ENCODE measurements at places on chromosomes 16 and 17.

DNA sequence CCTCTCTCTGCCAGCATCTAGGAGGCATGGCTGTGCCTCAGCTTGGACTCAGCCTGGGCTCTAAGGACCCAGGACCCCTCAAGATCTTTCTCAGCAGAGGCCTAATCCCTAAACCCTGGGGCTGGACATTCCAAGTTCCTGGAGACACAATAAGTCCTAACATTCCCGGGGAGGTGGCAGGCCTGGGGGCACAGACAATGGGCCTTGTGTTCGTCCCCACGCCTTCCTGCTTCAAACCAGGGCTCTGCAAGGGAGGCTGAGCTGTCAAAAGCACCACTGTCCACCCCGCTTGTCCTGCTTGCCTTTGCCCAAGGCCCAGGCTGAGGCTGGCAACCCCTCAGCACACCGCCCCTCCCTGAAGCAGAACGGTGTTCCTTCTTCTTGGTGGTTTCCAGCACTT, 13.7 kb downstream of the SDK2 start:
- DNase-seq: no peak

- peak; percentile 81 for DNase-seq
Measured at GRCh38 chr17:76014925-76015261, 12.2 kb downstream of the EVPL start.

GRCh38 chr17:47878203-47879027, 17.6 kb upstream of the SP2 start:
- DNase-seq: no peak

DNA sequence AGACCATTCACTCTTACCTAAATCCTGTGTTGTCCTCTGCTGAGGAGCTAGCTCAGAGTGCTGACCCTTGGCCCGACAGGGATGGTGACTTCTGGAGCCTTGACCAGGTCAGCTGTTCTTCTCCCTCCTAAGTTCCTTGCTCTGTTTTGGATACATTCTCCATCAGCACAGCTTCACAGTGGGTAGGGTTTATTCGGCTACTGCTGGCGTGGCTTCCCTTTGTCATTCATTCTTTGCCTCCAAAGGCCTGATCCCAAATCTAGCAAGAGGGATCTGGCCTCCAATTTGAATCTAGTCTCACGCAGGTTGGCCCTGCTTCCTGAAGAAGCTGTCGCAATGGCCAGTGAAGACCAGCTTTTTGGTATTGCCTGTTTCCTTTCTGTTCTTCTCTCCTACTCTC, 116.6 kb downstream of the SHISA9 start:
- no peak for DNase-seq

- no peak for DNase-seq
Measured at GRCh38 chr16:54630284-54630967, 300.2 kb upstream of the IRX5 start.

DNA sequence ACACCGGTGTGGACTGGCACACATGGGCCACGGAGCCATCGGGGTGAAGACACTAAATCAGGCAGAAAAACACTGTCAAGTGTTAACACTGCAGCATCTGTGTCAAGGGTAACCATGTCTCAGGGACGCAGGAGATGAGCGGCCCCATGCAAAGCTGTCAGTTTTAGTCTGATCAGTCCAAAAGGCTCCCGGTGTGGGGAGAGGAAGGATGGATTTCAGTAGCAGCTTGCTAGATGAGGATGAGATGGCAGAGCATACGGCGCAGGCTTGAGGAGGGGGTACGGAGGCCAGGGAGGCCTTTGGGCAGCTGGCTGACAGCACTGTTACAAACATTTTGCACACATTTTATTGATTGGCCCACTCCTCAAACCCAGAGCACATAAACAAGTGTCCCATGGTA, 98.1 kb downstream of the GNAO1 start:
- no peak for DNase-seq

DNA sequence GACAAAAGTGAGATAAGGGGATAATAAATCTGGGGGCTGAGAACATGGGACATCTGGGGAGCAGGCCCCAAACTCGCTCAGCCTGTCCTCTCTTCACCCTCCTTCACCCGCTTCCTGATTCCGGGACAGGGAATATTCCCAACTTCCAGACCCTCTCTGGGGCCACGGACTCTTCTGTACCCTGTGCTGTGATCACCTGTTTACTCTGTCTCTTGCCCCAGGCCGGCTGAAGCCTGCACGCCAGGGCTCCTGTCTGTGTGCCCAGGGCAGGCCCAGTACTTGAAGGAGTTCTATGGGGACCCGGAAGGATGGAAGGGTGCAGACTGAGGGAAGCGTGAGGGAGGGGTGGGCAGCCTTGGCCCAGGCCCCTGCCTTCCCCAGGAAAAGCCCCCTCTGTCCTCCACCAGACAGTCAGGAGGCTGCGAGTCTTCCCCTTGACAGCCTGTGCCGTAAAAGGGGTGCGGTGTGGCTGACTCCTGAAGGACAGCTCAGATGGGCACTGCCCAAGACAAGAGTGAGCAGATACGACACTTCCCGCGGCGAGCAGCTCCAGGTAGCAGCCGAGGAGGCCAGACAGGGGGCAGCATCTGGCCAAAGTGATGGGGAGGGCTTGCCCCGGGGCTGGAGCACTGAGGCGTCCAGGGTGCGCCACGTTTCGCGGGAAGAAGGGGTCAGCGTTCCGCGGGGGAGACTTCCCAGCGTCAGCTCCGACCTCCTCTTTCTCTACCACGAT, 1.0 kb upstream of the CCNF start:
- DNase-seq: no peak

- no peak for DNase-seq
Measured at GRCh38 chr17:1031711-1032110, 34.8 kb downstream of the TIMM22 start.

DNA sequence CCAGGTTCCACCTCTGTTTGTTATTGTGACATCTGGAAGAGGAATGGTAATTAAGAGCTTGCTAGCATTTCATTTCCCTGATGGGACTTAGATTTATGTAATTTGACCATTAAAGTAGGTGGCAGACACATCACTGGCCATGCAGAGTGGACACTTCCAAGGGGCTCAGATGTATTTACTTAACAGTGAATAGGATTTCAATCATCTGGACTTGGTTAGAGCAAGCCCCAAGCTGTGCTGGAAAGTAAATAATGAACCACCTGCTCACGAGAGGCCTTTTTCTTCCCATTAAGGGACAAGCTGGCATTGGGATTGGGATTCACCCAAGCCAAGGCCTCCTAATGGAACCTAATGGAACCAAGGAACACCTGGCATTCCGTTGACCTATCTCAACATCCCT, 395.3 kb downstream of the HS3ST4 start:
- no peak for DNase-seq

DNA sequence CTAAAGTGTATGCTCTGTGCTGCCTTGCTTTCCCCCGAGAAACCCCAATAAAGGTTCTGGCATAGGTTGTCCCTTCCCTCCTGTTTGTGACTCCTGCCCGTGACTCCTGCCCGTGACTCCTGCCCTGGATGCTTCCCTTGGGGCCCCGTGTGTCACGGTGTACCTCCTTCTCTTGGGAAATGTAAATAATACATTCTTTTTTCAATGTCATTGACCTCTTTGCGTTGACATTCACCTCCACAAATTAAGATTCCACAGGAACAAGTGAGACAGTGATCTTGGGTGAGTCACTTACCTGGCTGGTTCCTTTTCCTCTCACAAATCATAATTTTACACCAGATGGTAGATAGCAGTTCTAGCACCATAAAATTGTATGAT, 632 bp downstream of the CCL15 start:
- no peak for DNase-seq

GRCh38 chr16:14549789-14550153, 80.3 kb downstream of the PARN start:
- DNase-seq: peak; percentile 78

- no peak for DNase-seq
Measured at GRCh38 chr17:29855686-29856085, 74.3 kb downstream of the SSH2 start.

DNA sequence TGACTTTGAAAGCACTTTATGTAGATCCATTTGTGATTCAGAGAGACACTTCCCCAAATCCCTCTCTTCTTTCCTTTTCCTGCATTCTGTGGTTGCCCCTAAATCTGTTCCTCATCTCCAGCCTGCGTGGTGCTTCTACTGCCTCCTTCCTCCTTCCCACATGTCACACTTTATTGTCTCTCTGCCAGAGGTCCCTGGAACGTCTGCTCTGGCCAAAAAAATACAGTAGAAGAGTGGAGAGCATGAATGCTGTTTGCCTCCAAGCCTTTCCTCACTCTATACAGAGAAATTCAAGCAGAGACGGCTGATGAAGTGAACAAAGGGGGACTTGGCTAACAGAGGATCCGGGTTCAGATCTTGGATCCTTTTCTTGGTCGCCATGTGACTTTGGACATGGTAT, 22.8 kb upstream of the IRX3 start:
- DNase-seq: no peak

- DNase-seq: no peak
Measured at GRCh38 chr17:72008236-72008876, 112.5 kb upstream of the SOX9 start.

- DNase-seq: no peak
Measured at GRCh38 chr17:81924557-81925532, 2.7 kb downstream of the MAFG start.

- no peak for DNase-seq
Measured at GRCh38 chr16:61763013-61763412, 273.2 kb downstream of the CDH8 start.

- DNase-seq: no peak
Measured at GRCh38 chr17:60640503-60640902, 37.1 kb upstream of the BCAS3 start.

DNA sequence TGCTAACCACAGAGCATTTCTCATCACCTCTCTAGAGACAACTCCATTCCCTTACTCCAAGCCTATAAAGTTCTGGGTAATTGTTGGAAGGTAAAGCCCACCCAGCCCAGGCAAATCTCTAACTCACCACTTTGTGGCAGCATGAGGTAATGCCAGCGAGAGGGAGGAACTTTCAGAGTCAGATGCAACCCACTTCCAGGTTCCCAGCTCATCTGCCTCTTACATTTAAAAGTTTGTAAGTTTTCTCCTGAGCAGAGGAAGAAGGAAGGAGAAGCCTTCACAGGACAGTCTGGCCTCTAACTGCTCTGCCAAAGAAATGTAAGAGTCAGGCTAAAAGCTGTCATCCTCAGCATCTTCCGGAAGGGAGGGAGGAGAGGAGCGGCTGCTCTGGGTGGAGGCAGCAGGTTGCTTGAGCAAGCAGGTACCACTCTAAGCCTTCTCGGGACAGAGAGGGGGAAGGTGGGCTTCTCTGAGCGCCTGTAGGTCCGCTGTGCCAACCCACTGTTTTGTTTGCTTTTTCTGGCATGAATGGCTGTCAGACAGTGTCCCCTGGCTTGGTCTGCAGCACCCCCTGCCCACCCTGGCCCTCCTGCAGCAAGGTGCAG, 1.0 kb downstream of the ZNF319 start:
- DNase-seq: no peak

DNA sequence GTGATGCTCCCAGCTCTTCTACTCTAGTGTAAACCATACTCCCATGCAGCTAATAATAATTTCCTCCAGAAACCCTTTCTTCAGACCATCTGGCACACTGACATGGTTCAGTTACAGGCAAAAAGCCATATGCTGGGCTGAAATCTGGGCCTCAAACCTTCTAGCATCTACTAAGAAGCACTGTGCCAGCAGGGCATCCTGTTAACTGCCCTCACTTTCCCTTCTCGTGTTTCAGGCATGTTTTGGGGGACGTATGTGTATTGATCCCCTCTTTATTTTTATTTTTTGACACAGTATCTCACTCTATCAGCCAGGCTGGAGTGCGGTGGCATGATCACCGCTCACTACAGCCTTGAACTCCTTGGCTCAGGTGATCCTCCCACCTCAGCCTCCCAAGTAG, 33.3 kb downstream of the STAT5A start:
- DNase-seq: no peak

DNA sequence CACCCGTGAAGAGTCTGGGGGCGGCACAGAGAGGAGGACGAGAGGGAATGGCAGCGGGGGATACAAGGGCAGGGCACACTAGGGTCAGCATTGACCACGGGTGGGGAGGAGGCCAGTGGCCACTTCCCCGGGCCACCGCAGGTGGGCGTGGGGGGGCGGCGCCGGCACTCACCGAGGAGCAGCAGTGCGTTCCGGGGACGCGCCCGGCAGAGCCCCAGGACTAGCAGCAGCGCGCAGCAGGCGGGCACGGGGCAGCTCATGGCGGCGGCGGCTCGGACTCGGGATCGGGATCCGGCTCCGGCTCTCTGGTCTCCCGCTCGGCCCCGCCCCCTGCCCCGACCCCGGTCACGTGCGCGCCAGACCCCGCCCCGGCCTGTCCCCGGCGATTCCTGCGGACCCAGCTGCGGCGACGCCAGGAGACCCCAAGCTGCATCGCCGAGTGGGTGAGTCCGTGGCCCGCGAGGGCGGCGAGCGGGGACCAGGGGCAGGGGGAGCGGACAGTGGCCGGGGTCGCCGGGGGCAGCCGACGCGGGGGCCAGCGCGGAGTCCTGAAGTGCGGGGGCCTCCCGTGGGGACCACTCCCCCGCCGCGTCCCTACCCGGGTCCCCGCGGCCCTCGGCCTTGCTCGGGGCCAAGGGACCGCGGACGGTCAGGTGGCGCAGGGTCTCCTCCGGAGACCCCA, at the start of the genes SGSH and SLC26A11:
TSS of gene SGSH (minus strand) at position 280 of the 682 bp plus-strand sequence. CDS start at position 260, 20 bp downstream.
TSS of gene SLC26A11 (plus strand) at position 374 of the 682 bp plus-strand sequence. CDS start 1,134 bp downstream, outside the sequence.
- peak; percentile 73 for DNase-seq

- DNase-seq: no peak
Measured at GRCh38 chr16:10946308-10946707, 1.9 kb downstream of the CLEC16A start.

DNA sequence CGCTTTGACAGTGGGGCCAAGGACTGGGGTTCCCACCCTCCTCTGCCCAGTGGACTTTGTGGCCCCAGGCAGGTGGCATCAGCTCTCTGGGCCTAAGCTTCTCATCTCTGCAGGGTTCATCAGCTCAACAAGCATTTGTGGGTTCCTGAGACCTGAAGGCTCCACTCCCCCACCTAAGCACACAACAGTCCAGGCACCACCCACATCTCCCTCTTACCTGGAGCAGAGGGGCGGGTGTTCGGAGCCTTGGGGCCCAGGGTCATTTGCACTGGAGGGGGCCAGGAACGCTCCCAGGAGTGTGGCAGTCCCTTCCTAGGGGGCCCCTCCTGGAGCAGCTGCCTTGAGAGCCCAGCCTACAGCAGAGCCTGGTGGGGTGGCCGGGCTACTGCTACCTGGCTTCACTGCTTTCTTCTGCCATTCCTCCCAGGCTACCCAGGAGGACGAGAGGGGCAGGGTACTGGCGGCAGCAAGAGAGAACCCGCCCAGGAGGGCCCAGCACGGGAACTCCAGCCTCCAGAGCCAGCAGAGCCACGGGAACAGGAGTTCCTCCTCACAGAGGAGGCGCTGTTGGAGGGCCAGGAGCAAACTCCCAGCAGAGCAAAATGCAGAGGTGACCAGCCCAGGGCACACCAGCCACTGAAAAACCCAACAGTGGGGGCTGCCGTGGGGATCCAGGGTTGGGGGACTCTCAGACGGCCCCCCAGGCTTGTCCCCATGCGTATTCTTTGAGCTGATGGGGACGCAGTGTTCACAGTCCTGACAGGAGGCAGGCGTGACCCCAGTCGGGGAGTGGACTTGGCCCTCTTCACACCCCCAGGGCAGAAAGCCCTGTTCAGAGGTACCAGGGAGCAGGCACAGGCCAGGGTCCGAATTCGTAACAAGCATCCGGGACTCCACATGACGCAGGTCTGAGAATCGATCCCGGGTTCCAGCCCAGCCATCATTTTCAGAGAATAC, 35.1 kb upstream of the SLC38A10 start:
- no peak for DNase-seq
